ENCODE measurements at places on chromosomes 3 and 15.

- DNase-seq, result no peak
These were observed 797.9 kb downstream of the FHIT start for GRCh38 chr3:60453326-60453725.

DNA sequence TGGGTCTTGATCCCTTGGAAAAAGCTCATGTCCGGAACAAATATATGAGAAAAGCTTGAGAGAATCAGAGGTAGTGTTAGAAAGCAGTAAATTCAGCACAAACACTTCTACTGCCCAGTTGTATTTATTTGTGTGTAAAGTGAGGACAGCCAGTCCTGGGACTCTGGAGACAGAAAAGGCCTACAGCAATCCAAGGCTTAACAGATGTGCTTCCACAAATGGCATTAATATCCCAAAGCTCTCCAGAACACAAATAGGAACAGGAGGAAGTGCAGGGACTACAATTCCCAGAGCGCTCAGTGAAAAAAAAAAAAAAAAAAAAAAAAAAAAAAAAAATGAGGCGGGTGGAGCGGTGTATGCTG lies 390 bp upstream of the AP2M1 start:
- DNase-seq, result no peak

- DNase-seq, result no peak
These were observed 26.5 kb upstream of the FBXL2 start for GRCh38 chr3:33250712-33251111.

- no peak for DNase-seq
These were observed 36.9 kb upstream of the FILIP1L start for GRCh38 chr3:100151024-100151707.

DNA sequence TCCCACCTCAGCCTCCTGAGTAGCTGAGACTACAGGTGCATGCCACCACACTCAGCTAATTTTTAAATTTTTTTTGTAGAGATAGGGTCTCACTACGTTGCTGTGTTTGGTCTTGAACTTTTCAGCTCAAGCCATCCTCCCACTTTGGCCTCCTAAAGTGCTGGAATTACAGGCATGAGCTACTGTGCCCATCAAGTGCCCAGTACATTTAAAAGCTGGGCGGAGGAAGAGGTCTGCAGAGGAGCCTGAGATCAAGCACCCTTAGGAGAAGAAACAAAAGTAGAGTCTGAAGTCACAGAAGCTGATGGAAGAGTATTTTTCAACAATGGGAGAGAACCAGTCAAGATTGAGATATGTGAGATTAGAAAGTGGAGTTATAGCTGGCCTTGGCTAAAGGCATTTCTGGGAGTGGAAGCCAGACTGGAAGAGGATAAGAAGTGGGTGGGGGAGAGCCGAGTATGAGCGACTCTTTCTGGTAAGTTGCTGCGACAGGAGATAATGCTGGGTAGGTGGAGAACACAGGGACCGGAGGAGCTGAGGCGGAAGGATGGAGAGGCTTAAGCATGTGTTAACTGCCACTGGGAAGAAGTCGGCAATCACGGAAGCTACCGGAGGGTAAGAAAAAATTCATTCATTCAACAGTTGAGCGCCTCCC lies 782 bp upstream of the IREB2 start:
- no peak for DNase-seq

DNA sequence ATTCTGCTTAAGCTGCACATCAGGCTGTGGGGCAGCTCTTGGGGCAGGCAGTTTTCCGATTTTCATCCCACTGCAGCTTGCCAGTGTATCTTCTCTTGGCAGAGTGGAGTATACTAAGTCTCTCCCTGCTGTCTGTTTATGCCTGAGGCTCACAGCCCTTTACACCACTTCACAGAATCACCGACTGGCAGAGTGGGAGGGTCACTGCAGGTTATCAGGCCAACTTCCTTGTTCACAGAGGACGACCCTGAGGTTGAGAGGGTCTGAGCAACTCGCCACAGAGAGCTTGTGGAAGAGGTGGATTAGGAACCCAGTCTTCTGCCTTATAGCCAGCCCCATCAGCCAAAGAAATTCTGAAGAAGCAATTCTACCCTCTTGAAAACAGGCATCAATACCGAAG lies 30.9 kb downstream of the KIF9 start:
- no peak for DNase-seq

- no peak for DNase-seq
These were observed 156.7 kb downstream of the DIPK2A start for GRCh38 chr3:144128108-144128892.

- no peak for DNase-seq
These were observed 15.0 kb downstream of the RYK start for GRCh38 chr3:134235577-134236076.

- DNase-seq, result no peak
These were observed 30.3 kb downstream of the SYNM start for GRCh38 chr15:99135194-99135593.

- no peak for DNase-seq
These were observed 10.2 kb downstream of the CDCP1 start for GRCh38 chr3:45135959-45136358.

- DNase-seq, result no peak
These were observed 6.2 kb downstream of the RAB8B start for GRCh38 chr15:63195569-63196015.

- DNase-seq, result no peak
These were observed 57.6 kb upstream of the NEO1 start for GRCh38 chr15:72994534-72995177.

- DNase-seq, result no peak
These were observed 46.0 kb downstream of the ANP32A start for GRCh38 chr15:68774521-68775235.

- DNase-seq, result no peak
These were observed 51.7 kb downstream of the PCSK6 start for GRCh38 chr15:101437618-101438481.

DNA sequence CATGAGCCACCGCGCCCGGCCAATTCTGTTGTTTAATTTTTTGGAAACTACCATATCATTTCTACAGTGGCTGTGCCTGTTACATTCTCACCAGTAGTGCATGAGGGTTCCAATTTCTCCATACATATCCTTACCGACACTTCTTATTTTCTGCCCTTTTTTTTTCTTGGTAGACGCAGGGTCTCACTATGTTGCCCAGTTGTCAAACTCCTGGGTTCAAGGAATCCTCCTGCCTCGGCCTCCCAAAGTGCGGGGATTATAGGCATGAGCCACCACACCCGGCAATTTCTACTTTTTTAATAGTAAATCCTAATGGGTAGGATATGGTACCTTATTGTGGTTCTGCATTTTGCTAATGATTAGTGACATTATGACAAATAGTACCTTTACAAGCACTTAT lies 9.6 kb downstream of the AMIGO3 start:
- no peak for DNase-seq

DNA sequence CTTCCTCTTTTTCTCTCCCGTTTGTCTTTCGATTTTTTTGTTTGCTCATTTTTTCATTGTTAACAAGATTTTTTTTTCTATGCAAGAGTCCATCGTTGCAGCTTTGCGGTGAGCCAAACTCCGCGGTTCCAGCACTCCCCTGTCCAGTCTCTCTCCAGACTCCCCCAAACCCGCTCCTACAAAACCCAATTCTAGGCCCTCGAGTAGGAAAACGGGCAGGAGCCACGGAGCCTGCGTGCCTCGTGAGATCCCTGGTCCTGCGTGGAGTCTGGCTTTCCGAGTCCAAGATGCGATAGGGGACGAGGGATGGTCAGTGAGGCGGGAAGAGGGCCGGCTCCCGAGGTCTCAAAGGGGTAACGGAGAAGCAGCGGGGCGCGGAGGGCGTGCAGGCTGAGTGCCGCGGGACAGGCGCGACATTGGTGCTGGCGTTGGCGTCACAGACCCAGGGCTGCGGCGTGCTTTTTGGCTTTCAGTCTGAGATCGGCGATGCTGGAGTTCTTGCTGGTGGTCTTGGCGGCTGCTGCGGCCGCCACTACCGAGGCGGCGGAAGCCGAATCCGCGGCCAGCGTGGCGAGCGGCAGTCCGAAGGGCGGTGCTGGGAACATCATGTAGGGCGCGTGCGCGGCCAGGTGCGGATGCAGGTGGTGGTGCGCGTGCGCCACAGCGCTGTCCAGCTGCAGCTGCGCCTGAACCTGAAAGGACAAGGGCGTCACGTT lies 8.5 kb downstream of the SHOX2 start:
- peak; percentile 18 for DNase-seq

DNA sequence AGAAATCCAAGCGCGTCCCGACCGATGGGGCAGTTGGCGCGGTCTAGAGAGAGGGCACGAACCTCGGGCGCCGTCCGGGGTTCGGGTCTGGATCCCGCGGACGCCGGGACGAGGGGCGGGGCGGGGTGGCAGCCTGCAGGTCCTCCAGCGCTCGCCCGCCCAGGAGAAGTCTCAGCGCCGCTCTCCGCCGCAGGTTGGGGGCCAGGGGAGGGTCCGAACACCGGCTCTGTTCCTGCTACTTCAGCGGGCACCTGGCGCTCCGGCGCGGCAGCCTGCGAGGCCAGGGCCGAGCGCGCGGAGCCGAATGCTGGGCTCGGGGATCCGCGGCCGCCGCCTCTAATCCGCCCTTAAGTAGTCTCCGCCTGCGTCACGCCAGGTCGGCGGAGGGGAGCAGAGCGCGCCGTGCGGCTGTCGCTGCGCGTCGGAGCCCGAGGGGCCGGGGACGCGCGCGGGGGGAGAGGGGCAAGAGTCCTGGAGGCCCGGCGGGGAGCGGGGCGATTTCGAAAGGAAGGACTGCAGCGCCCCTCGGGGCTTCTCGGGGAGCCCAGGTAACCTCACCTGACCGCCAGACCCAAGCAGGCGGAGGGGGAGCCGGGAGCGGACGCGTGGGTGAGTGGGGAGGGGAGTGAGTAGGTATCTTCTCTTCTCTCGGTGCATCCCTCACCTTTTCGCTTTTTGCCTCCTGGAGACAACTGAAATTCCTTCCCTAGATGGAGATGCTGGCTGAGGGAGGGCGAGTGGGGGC lies at the start of gene GJD2:
GJD2 (minus strand) TSS at position 325 of the 745 bp plus-strand sequence. CDS start 510 bp downstream, outside the sequence.
- no peak for DNase-seq

GRCh38 chr3:162601101-162601670 lies 1104.6 kb downstream of the OTOL1 start:
- DNase-seq, result no peak

DNA sequence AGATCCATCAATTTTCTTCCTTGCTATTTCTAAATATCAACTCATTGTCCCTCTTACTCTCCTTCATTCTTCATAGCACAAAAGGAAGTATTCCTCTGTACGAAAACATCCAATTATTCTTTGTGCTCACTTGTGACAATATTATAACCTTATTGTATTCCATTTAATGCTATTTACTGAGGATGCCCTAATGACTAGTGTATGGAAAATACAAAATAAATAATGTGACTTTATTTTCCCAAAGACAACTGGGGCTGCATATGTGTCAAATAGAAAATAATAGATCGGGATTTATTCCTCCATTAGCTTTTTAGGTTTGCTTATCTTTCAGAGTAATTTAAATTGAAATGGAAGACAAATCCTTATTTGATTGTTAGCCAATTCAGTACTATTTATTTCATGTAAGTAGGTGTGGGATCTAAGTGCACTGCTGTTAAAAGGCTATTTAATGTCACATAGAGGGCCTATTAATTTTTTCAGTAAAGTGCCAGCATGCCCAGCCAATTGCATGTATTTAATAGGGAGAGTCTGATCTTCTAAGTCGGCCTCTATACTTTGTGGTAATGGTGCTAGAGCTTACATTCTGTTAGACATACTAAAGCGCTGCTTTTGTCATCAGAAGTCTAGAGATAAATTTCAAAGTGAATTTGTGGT lies 329.8 kb downstream of the MCTP2 start:
- no peak for DNase-seq

- no peak for DNase-seq
These were observed 87.4 kb upstream of the LRRC3B start for GRCh38 chr3:26535151-26535550.

DNA sequence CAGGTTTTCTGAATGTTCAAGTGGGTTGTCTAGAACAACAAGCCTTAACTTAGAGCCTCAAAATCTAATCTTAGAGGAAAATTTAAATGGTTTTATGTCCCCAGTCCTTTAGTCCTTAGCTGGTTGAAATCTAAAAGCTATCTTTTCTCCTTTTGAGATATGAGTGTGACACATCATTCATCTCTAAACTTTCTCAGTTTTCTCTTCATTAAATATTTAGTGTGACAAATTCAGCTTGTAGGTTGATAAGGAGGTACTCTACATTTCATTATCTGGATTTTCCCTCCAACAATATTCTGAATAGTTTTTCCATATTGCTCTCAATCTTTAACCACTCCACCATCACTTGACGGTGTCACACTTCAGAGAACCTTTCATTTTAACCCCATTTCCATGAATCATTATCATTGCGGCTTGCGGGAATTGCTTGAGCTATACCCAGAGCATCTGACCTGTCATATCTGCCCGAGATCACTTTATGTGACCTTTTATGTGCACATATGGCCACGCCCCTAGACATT lies 16.1 kb upstream of the ATP8B4 start:
- DNase-seq, result no peak

- DNase-seq, result no peak
These were observed 429.5 kb downstream of the NLGN1 start for GRCh38 chr3:173826901-173827609.

DNA sequence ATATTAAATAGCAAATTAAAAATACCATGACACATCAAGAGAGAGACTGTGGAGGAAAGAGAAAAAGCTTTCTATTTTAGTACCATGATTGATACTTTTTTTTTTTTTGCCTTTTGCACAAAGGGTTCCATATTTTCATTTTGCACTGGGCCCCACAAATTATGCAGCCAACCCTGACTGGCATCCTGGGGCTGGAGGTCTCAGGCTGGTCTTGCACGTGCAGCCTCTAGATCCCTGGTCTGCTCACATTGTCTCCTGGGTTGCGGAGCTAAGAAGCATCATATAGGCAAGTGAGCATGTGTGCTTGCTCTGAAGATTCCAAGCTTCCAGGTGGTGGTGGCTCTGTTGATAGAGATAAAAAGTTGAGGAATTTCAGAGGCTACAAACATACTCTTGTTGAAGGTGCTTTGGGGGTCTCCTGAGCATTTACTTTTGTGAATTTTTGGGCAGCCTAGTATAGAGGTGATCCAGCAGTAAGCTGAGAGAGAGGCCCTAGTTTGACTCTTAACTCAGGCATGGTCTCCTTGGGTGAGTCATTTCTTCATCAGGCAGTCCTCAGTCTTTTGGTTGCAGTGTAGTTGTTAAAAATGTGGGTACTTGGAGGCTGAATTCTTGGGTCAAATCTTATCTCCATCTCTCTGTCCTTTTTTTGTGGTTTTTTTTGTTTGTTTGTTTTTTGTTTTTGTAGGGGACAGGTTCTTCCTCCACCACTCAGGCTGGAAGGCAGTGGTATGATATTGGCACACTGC lies 31.3 kb downstream of the SMAD3 start:
- DNase-seq, result no peak

- no peak for DNase-seq
These were observed 23.0 kb downstream of the NANOGP8 start for GRCh38 chr15:35061825-35062737.

- DNase-seq, result no peak
These were observed 8.9 kb upstream of the BUB1B start for GRCh38 chr15:40151991-40152390.

Measured in stimulated activated CD4-positive, alpha-beta T cell treated with anti-CD3 and anti-CD28 coated beads, Interleukin-1b, Interleukin-23, amount 100 ng/mL, for 1 hour (primary cell).